ENCODE measurements at places on chromosomes 7 and 10.
A peak's percentile ranks its signal among the peaks of the same experiment; 100 is the strongest.

DNA sequence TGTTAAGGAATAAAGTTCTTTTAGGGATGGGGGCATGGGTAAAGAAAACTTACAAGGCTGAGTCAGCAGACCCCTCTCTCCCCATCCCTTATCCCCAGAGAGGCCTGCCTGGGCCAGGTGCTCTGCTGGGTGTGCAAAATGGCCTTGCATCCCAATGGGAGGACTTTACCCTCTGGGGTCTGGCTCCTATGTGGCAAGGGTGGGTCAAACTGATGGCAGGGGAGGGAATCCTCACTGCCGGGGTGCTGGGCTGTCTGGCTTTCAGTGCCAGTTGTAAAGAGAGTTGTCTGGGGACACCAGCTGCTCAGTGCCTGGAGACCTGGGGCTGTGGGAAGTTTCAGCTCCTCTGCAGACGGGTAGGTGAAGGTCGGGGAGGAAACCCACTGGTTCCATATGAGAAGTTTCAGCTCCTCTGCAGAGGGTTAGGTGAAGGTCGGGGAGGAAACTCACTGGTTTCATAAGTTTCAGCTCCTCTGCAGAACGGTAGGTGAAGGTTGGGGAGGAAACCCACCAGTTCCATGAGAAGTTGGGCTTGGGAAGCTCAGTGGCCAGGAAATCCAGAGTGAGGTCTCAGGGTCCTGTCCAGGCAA, 127.2 kb upstream of the PODXL start:
- no peak for DNase-seq

GRCh38 chr7:7242899-7243298, 60.6 kb downstream of the C1GALT1 start:
- no peak for DNase-seq

DNA sequence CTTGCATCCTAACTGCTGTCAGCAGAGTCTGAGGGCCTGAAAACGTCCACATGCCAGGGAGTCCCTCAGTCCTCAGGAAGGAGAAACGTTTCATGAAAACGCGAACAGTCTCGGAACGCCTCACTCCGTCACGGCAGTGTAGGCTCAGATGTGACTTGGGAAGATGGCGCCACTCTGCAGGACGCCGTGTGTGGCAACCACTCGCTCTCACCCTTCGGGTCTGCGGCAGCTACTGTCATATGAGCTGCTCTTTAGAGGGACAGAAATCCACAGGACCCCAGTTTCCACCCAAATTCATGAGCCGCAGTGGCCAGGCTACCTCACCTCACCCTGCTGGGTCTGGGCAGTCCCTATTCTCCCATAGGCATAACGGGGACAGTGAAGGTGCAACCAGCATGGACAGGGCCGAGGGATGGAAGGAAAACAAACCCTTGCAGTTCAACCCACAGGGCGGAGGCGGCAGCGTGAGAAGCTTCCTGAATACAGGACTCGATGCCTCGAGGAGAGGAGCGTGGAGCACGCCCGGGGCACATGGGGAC, 438.3 kb downstream of the DNAJB6 start:
- no peak for DNase-seq

DNA sequence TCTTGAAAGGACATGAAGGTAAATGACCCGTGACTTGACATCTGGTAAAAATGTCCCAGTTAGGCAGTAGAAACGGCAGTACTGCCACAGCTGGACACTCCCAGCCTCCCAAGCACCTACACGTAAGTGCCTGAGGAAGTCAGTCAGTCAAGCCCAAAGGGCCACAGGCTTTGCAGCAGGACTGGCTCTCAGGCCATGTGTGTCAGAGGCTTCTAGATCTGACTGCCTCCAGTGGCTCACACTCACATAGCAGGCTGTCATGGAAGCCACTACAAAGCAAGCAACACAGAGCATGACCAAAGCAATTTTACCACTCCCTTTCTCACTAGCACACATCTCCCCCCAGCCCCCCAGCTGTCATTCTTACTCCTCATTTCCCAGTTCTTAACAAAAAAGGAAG, 17.8 kb upstream of the CCNJ start:
- DNase-seq = no peak

DNA sequence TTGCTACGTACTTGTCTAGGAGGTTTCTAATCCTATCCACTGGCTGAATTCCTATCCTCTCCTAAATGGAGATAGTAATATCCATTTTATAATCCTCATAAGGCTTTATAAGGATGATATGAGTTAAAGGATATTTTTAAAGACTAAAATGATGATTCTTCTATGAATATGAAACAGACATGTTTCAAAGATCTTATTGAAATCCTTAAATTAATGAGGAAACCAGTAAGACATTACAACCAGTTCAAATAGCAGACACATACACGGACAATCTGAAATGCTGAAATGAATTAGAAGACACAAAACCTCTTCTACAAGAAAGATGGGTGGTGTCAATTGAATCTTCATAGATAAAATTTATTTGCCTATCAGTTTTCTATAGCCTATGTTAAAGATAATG, 132.9 kb upstream of the ANK3 start:
- no peak for DNase-seq

DNA sequence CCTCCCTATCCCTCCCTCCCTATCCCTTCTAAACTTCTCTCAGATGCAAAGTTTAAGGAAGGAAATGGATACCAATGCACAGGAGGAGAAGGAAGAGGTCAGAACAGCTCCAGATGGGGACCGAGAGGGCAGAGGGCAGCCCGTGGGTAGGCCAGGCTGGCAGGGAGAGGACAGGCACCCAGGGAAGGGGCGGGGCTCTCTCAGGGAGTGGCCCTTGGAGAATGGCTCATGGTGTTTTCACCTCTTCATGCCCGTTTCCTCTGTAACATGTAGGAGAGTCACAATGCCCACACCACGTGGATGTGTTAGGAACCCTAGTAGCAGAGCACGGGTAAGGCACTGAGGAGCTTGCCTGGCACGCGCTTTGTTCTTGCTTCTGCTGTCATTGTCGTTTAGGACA, 264.5 kb downstream of the CELF2 start:
- no peak for DNase-seq

- DNase-seq = peak; percentile 100
These were observed 23.3 kb downstream of the MYOF start for GRCh38 chr10:93458821-93459257.

DNA sequence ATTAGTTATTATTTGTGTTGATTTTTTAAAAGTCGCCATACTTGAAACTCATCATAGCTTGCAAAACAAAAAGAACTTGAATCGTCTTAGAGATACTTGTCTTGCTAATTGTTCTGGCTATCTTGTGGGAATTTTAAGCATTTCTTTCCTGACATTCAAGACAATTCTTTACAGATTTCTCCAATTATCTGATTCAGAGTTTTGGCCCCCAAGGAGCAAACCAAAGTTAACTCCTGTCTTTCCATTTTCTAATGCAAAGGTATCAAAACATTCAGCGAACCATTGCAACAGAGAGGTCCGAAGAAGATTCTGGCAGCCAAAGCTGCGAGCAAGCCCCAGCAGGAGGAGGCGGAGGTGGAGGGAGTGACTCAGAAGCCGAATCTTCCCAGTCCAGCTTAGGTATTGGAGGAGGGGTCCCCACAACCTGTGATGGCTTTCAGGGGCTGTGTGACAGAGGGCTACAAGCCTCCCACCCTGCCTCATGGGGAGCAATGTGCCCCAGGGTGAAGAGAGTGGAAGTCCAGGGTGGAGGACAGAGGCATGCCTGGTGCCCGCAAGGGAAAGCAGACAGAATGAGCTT, 119.4 kb upstream of the STK17A start:
- DNase-seq = no peak

DNA sequence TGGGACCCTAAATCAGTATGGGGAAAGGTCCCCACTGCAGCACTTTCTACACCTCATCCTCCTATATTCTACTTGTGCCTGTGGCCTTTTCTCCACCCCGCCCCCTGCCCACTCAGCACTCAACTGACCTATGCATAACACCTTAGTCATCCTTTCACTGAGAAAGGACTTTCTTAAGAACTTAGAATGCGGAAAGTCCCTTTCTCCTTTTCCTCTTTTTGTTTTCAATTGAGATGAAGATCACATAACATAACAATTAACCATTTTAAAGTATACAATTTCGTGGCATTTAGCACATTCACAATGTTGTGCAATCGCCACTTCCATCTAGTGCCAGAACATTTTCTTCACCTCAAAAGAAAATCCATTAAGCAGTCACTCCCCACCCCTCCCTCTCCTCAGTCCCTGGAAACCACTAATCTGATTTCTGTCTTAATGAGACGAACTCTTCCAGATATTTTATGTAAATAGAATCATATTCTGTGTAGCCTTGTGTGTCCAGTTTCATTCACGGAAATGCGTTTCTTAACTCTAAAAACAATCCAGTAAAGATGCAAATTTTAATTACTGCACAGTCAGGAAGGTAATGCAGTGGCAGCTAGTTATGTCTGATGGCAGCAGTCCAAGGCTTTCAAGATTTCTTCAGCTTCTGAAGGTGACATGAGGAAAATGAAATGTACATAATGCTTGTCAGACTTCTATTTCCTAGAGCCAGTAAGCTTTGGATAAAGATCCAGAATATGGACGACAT, 41.7 kb downstream of the FAS start:
- DNase-seq = peak; percentile 80

DNA sequence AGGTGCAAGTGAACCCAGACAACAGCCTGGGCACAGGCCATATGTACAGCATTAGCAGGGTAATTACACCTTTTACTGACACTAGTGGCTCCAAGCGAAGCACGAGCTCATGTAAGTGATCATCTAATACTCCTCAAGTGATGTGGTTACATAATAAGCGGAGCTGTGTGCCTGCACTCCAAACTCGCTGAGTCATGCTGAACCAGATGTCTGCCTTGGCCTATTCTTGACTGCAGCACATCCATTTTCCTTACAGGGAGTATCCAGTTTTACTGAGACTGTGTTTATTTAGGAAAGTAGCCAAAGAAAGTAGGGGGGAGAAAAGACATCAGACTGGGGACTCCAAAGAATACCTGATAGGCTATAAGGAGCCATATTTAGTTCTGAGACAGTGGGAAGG, 90.1 kb downstream of the GRM3 start:
- no peak for DNase-seq

GRCh38 chr10:3779158-3779741, 5.8 kb downstream of the KLF6 start:
- DNase-seq = no peak

GRCh38 chr7:2859952-2860351, 15.8 kb upstream of the GNA12 start:
- DNase-seq = no peak

- no peak for DNase-seq
These were observed 458.1 kb upstream of the MBL2 start for GRCh38 chr10:53230651-53231050.

- peak; percentile 95 for DNase-seq
These were observed 52.6 kb upstream of the SMNDC1 start for GRCh38 chr10:110357252-110357780.

GRCh38 chr7:35729061-35729783, 34.3 kb upstream of the HERPUD2 start:
- no peak for DNase-seq

- DNase-seq = peak; percentile 85
These were observed 27.0 kb downstream of the ZNF438 start for GRCh38 chr10:31004611-31005193.

DNA sequence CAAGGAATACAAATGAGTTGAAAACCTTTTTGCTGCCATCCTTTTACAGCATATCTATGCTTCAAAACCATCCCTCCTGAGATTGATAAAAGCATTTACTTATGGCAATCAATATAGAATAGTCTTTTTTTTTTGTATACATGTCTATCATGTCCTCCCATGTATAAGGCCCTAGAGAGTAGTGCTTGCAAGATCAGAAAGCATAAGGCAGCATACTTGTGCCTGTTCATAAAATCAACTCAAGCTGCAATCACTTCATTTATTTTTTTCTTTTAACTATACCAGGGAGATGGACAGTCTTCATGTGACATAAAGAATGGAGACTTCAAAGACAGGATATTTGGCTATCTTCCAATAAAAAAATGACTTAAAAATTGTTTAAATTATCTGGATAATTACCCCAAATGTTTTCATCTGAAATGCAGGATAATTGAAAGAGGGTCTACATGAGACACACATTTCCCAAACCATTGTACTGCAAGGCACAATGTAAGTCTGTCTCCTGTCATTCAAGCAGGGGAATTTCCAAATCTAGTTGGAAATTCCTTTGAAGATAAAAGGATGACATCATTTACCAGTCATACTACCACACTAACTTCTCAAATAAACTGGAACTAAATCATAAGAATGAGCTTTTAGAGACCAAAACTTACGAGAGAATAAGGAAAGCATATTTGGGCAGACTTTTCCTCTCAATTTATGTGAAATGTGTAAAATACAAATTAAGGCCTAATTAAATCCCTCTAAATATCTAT, 22.5 kb downstream of the LRRN3 start:
- DNase-seq = no peak

DNA sequence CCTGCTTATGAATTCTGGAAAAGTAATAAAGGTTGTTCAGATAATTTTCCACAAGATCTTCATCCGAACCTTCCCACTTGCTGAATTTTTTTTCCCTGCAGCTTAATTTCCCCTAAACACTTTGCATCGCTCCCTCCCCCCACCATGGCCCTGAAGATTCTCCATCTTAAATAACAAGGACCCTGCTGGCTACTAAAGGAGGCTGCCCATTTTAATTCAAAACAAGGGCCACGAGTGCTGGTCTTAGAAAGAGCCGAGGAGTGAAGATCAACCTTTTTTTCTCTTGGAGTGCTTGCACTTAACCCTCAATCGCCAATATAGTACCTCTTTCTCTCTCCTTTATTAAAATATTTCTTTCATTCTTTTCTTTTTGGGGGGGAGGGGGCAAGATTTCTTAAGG, 9.2 kb upstream of the SP8 start:
- DNase-seq = no peak

- DNase-seq = no peak
These were observed 152.0 kb upstream of the TMEM72 start for GRCh38 chr10:44759122-44759521.

GRCh38 chr10:61142987-61143386, 199.0 kb upstream of the RHOBTB1 start:
- DNase-seq = no peak

- DNase-seq = no peak
These were observed 193.0 kb upstream of the KMT2E start for GRCh38 chr7:104820836-104821535.

DNA sequence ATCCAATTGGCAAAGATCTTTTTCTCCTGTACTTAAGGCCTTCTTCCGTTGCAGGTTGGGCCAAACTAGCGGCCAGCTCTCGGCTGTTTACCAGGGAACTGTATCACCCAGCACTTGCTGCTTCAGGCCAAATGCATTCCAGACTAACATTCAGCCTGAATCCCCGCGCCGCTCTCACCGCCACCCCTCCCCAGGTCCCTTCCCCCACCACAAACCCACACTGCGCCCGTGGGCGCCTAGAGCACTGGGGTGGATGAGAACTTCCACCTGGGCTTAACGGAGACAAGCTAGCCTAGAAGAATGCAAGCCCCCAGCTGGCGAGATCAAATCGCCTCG, 676 bp downstream of the TCAF1 start:
- DNase-seq = peak; percentile 52

DNA sequence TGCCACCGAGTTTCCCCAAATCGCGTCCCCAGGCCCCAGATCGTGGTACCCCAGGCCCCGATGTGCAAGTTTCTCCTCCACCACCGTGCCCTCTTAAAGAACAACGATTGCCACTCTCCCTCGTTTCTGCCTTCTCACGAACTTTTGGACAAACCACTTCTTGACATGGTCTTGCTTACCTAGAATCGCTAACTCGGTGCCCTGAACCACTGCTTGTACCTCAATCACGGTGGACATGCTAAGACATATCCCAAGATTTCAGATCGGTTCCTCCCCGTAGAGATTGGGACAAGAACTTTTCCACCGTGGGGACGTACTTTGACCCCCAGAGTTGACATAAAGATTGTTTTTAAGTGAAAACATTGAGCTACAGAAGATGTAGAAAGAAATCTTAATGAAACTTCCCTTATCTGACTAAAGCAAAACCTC, 477 bp upstream of the ZC3HAV1 start:
- no peak for DNase-seq
